ENCODE measurements at places on chromosomes 7 and 10. TPM values are rescaled to one million over a fixed set of nuclear protein-coding genes. Genes with fewer than 3 reads are reported as not detected.

DNA sequence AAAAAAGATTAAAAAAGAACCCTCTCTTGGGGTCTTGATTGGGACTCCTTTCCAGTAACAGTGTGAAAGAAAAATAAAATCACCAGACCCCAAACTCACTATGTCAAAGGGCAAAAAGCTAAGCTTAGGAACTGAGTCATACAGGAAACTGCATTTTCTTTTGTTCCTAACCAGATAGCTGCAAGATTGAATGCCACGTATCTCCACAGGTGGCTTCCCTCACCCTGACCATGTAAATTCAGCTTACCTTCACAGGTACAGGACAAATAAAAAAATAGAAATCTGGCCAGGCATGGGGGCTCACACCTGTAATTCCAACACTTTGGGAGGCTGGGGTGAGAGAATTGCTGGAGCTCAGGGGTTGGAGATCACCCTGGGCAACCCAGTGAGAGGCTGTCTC is 32.5 kb upstream of the EIF4H start:
- no peak overlapping the region for H3K27ac ChIP-seq
- H3K36me3 ChIP-seq: no peaks in the 10 kb centered on the region
- no peak overlapping the region for H3K4me3 ChIP-seq

The HMX2 gene
- total RNA-seq: not detected

DNA sequence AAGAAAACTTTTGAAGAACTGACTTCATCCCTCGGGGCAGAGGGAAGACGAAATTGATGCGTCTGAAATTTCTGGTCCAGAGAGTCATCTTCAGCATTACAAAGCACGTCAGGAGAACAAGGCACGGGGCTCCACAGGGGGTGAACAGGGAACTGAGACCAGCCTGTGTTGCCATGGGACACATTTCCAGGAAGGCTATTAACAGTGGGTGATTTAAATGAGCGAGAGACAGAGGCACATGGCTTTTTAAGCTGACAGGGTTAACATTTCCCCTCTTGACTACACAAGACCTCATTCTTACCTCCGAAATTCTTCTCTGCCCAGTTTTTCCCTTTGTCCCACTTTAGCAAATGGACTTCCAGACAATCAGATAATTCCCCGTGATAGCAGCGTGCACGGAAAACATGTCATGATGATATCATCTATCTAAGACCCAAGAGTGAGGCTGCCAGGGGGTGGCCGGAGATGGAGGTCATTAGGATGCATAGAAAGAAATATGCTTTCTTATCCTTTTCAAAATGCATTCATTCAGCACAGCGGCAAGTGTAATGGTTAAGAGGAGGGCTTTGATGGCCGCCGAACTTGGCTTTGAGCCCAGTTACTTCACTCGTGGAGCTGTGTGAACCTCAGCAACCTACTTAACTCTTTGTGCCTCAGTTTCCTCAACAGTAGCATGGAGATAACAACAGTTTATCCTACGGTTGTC is 248.0 kb downstream of the PRPF18 start:
- peak; percentile 79 for DNase-seq
- no peaks in the 10 kb centered on the region for H3K27me3 ChIP-seq
- peak overlapping the region; percentile 69 for H3K27ac ChIP-seq
- H3K36me3 ChIP-seq: no peaks in the 10 kb centered on the region
- H3K4me3 ChIP-seq: no peak overlapping the region

The KCNMA1 gene
- total RNA-seq: 28.6 TPM

- DNase-seq: no peak
- H3K27me3 ChIP-seq: no peaks in the 10 kb centered on the region
- no peak overlapping the region for H3K4me3 ChIP-seq
These were observed 13.8 kb downstream of the VWA2 start for GRCh38 chr10:114252883-114253282.

The CCDC7 gene
- total RNA-seq: 56.9 TPM

The AMZ1 gene
- not detected for total RNA-seq

The ANKRD7 gene
- not detected for total RNA-seq

- no peak overlapping the region for H3K27ac ChIP-seq
- no peaks in the 10 kb centered on the region for H3K36me3 ChIP-seq
- H3K27me3 ChIP-seq: no peaks in the 10 kb centered on the region
- no peaks in the 10 kb centered on the region for H3K4me1 ChIP-seq
- H3K4me3 ChIP-seq: no peak overlapping the region
- DNase-seq: no peak
These were observed 25.8 kb downstream of the AKR1C8 start for GRCh38 chr10:5159126-5159525.

DNA sequence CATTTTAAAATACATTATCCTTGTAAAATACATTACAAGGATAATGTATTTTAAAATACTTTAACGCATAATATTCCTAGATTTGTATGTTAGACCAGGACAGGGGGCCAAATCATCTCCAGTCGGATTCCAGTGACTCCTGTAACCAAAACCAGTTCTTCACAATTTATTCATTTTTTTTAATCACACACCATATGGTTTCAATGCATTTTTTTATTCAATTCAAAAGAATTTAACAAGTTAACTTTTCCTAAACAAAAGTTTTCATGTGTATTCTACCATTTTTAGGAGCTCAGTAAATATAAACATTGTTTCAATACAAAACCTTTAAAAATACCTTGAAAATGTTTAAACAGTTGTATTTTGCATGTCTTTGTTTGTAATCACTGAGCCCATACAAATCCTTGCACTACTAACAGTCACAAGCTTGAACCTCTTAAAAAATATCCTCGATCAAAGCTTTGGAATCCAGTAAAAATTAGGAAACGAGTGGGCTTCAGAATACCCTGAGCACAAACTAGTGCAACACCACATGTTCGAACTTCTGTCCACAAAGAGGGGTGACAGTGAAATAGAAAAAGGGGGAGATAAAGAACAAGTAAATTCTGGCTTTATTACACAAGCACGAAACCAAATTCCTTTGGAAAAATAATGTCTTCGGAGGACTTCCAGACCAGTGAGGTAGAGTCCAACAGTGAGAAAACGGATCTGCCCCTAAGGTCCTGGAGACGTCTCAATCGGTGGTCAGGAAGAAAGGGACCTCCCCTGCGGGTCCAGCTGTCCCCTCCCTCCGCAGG is 1.6 kb downstream of the CCDC71L start:
- no peaks in the 10 kb centered on the region for H3K36me3 ChIP-seq
- H3K27me3 ChIP-seq: no peaks in the 10 kb centered on the region
- peak overlapping the region; percentile 93 for H3K4me3 ChIP-seq
- H3K27ac ChIP-seq: peak overlapping the region; percentile 96

- no peaks in the 10 kb centered on the region for H3K4me1 ChIP-seq
- H3K27me3 ChIP-seq: no peaks in the 10 kb centered on the region
These were observed 623.1 kb downstream of the PTPRN2 start for GRCh38 chr7:157964521-157964920.

The CYP3A7 gene
- total RNA-seq: not detected

DNA sequence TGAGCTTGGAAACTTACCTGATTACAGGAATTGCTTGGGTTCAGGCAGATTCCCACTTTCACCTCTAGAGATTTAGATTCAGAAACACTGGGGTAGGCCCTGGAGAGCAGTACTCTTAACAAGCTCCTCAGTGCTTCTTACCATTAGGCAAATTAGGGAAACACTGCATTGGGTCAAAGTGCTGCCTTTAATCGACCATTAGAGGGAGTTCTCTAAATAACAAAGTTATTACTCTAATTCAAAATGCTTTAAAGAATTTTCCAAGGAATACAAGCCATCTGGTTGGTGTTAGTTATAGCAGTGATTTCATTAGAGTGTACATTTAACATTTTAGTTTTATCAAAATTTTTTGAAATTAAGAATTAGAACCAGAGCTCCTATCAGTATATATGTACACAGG is 324.5 kb downstream of the GFRA1 start:
- no peaks in the 10 kb centered on the region for H3K36me3 ChIP-seq
- peaks cover 4% of the 10 kb centered on the region for H3K4me1 ChIP-seq
- no peak overlapping the region for H3K4me3 ChIP-seq

DNA sequence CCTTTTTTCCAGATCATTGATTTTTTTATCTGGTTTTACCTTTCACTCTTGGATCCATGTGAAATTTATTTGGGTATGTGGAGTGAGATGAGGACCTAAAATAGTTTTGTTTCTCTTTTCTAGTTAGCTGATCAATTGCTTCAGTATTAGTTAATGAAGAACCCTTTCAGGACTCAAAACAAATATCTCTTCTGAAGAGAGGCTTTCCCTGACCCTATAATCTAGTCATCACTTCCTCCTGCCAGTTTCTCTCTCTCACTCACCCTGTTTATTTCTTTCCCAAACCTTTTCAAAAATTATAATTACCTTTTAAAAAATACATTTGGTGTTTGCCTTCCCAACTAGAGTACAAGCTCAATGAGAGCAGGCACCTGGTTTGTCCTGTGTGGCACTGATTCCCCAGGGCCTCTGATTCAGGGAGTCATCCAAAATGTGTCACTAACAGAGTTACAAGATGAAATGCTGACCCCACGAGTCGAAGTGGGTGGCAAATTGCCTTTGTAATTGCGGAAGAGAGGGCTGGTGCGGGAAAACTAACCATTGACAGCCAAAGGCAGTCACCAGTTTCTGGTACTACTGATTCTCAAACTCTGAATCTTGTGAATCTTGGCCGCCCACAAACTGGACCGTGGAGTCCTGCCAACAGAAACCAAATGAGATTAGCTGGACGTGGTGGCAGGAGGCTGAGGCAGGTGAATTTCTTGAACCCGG is 2.4 kb downstream of the TMEM140 start:
- peaks cover 24% of the 10 kb centered on the region for H3K4me1 ChIP-seq
- peak overlapping the region; percentile 63 for H3K4me3 ChIP-seq
- no peaks in the 10 kb centered on the region for H3K36me3 ChIP-seq

DNA sequence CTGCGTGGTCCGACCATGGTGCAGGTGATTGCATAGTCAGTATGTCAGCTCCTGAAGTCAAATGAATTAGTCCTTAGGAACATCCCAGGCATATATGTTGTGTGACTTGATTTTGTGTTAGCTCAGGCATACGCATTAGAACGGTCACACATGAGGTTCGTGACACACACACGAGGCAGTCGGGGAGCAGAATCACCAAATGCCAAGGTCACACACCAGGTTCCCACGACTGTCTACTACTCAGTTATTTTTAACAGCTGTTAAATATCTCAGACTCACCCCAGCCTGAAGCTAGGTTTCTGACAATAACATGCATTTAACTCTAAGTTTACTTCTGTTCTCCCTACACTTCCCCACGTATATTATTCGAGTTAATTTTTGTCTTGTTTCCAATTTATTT is 54.8 kb downstream of the DYNC2I1 start:
- H3K27ac ChIP-seq: no peak overlapping the region
- no peak for DNase-seq
- no peaks in the 10 kb centered on the region for H3K27me3 ChIP-seq

The NXPH1 gene
- 0.32 TPM for total RNA-seq

DNA sequence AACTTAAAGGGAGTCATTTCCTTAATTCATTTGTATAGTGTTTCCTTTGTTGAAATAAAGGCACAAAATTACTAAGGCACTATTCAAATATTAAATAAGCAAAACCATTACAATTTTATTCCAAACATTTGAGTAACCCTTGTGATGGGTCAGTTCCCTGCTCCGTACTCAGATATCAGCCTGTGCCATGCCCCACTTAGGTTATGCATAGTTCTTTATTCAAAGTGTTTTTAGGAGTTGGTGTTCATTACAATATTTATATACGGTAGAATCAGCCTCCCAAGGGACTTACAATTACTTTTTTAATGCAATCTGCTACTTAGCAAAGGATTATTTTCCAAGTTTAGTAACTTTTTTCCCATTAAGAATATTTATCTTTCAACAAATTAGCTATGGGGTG is 119.3 kb upstream of the SEMA3D start:
- no peaks in the 10 kb centered on the region for H3K27me3 ChIP-seq
- H3K4me3 ChIP-seq: no peak overlapping the region
- no peak for DNase-seq
- no peaks in the 10 kb centered on the region for H3K36me3 ChIP-seq
- H3K27ac ChIP-seq: no peak overlapping the region

DNA sequence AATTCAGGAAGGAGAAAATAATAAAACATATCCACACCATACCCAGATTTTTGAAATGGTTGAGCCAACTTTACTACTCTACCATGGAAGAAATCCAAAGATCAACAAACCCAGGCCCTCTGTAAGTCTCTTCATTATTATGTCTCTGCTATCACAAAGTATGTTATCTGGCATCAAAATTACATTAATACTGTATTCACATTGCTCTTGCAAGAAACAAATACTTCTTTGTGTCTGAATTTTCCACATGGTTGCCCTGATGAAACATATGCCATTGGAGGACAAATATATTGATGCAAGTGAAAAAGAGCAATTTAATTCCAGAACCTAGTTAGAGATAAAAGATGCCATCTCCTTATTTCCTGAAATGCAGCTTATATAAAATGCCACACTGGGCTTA is 204.0 kb downstream of the FZD1 start:
- no peak overlapping the region for H3K4me3 ChIP-seq
- H3K27me3 ChIP-seq: no peaks in the 10 kb centered on the region
- no peaks in the 10 kb centered on the region for H3K36me3 ChIP-seq
- H3K4me1 ChIP-seq: peaks cover 18% of the 10 kb centered on the region
- no peak overlapping the region for H3K27ac ChIP-seq

The NCF1 gene
- 4.0 TPM for total RNA-seq

- no peaks in the 10 kb centered on the region for H3K4me1 ChIP-seq
- no peaks in the 10 kb centered on the region for H3K36me3 ChIP-seq
- H3K4me3 ChIP-seq: no peak overlapping the region
- DNase-seq: no peak
These were observed 29.5 kb downstream of the MDH2 start for GRCh38 chr7:76077435-76077834.

The KIFBP gene
- total RNA-seq: 25.3 TPM

DNA sequence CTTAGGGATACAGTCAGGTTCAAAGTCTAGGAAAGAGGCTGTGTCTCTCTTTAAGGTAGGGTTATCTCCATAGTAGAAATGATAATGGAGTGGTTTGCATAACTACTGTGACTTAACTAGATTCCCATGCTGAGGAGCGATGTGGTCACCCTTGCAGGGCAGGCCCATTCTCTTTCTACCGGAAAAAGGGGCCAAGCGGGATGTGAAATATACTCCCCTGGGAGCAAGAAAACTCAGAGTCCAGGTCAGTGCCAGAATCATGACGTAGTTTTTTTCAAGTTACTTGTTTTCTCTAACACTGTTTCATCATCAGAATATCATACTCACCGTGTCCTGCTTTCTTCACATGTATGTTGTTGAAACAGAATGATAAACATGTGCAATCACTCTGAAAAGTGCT is 649.0 kb upstream of the ANKRD30A start:
- H3K27ac ChIP-seq: no peak overlapping the region
- no peak overlapping the region for H3K4me3 ChIP-seq
- no peaks in the 10 kb centered on the region for H3K36me3 ChIP-seq
- H3K4me1 ChIP-seq: no peaks in the 10 kb centered on the region
- H3K27me3 ChIP-seq: no peaks in the 10 kb centered on the region
- DNase-seq: no peak

GRCh38 chr7:32062150-32062549 is 8.1 kb downstream of the PDE1C start:
- H3K4me1 ChIP-seq: no peaks in the 10 kb centered on the region
- H3K36me3 ChIP-seq: no peaks in the 10 kb centered on the region
- DNase-seq: no peak
- no peak overlapping the region for H3K4me3 ChIP-seq
- H3K27me3 ChIP-seq: no peaks in the 10 kb centered on the region

The BAIAP2L1 gene
- 2.8 TPM for total RNA-seq

The MYH16 gene
- total RNA-seq: not detected

The TMEM26 gene
- not detected for total RNA-seq

GRCh38 chr7:117596134-117596533 is 116.3 kb downstream of the CFTR start:
- no peaks in the 10 kb centered on the region for H3K36me3 ChIP-seq
- no peaks in the 10 kb centered on the region for H3K4me1 ChIP-seq
- no peak for DNase-seq
- no peaks in the 10 kb centered on the region for H3K27me3 ChIP-seq
- H3K27ac ChIP-seq: no peak overlapping the region
- no peak overlapping the region for H3K4me3 ChIP-seq

GRCh38 chr10:23395017-23395416 is 43.9 kb upstream of the OTUD1 start:
- no peaks in the 10 kb centered on the region for H3K36me3 ChIP-seq
- no peaks in the 10 kb centered on the region for H3K27me3 ChIP-seq
- no peak overlapping the region for H3K27ac ChIP-seq
- H3K4me3 ChIP-seq: no peak overlapping the region
- H3K4me1 ChIP-seq: no peaks in the 10 kb centered on the region
- DNase-seq: no peak

All from ascending aorta (tissue), 2 donors.